ENCODE measurements at places on chromosomes 12 and 14.
A peak's percentile ranks its signal among the peaks of the same experiment; 100 is the strongest.

GRCh38 chr14:95857275-95857674 lies 19.4 kb upstream of the TUNAR start:
- DNase-seq, result no peak

- DNase-seq, result no peak
Measured at GRCh38 chr14:94961386-94962165, 191.7 kb upstream of the GSC start.

GRCh38 chr14:73612339-73613045 lies at the start of gene ACOT6:
Gene ACOT6, plus strand, starts transcription at chr14:73612517. Its CDS starts 55 bp downstream, at chr14:73612572.
- DNase-seq, result peak; percentile 42

DNA sequence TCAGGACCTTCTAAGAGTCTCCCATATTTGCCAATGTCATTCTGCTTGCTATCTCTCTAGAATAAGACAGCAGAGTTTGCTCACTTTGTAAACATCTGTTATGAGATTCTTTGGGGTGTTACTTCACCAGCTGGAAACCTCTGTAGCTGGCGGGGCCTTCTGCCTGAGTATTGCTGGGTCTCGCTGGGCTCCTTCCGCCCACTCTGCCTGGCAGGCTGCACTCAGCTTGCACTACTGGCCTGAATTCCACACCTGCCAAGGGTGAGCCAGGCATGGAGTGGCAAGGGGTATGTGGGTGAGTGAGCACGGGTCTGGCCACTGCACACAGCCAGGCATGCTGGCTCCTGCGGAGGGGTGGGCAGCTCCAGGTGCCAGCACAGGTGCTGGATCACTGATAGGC lies 267.3 kb upstream of the PDE3A start:
- DNase-seq, result no peak

- no peak for DNase-seq
Measured at GRCh38 chr12:88518863-88519403, 61.3 kb downstream of the KITLG start.

DNA sequence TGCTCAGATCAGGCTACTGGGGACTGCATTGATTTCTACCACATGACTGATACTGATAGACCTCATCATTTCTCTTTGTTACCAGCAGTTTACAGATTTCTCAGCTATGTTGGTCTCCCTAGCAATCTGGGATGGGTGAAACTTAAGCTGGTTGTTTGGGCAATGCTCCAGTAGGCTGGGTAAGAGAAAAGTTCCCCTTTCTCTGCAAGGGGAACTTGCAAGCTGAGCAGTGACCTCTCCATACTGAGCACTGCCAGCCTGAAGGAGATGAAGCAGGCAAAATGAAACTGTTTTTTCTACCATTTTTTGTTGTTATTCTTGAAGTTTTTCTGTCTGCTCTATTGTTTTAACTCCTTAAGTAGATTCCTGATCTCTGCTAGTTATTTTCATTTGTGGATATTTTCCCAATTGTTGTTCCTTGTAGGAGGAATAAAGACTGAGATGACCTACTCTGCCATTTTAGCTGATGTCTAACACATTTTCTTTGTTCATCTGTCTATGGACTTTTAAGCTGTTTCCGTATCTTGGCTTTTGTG lies 1.3 kb upstream of the OR4M1 start:
- DNase-seq, result no peak

DNA sequence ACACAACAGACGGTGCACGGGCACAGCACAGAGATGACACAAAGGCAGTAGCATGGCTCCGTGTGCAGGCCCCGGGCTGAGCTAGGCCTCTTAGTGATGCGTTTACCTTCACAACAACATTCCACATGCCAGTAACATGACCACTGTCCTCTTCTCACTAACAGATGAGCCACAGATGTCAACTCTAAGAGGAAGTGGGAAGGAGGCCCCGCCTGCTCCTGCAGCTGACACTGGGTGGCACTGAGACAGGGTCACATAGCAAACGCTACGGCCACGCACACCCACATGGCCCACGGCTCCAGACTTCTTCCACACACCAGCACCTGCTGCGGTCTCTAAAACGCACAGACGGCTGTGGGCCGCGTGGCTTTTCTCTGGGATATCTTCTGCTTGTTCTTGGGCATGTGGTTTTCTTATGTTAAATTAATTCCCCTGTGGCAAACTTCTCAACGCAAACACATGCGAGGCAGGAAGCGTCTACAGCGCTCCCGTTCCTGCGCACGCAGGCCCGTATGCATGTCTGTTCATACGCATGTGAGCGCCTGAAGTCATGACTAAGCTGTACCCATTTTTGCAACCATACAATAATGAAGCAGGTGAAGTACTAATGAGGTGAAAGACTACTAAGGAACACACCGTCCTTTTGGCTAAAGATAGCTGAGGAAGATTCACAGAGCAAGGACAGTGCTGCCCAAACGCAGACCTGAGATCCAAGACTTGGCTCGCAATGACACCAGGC lies 26.8 kb downstream of the AMN start:
- peak; percentile 83 for DNase-seq

DNA sequence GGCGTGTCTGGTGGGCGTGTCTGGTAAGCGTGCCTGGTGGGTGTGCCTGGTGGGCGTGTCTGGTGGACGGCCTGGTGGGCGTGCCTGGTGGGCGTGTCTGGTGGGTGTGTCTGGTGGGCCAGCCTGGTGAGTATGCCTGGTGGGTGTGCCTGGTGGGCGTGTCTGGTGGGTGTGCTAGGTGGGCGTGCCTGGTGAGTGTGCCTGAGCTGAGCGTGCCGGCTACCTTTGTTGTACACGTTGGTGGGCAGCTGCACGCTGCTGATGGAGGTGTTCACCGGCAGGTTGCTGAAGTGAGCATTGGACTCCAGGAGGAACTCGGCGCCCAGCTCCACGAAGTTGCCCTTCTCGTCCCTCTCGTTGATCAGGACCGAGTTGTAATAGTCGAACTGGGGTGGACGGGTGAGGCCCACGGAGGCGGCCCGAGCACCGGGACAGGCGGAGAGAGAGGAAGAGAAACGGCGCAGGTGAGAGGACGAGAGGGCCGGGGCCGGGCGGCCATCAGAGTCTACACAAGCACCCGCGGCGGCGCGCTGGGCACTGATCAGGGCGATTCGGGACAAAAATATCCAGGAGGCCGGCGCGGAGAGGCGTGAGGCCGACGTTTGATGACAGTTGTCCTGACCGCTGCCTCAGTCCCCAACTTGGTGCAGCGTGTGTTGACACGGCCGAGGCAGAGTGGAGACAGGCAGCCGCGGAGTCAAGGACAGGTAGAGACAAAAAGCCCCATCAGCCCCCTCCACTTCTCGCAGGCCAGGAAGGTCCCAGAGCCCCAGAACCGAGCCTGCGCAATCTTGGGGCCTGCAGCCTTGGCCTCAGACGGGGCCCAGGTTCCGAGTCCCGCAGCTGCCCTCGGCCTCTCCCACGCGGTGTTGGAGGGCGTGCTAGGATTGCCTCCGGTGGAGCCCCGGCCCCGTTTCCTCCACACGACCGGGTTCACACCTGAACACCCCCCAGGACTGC lies 10.5 kb downstream of the CACNA2D4 start:
- DNase-seq, result peak; percentile 42

GRCh38 chr14:59919570-59920377 lies at the start of gene LRRC9:
Gene LRRC9, plus strand, starts transcription at chr14:59920144.
- DNase-seq, result peak; percentile 4

DNA sequence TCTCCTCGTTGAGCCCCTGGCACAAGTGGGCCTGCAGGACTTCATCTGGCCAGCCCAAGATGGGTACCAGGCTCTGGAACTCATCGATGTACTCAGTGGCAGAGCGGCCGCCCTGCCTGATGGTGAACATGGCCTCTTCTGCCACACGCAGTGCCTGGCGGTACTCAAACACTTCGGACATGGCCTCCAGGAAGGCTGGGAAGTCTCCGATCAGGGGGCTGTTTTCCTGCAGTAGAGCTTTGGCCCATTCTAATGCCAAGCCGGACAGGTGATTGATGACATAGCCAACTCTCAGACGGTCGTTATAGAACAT lies 19.8 kb downstream of the RTL1 start:
- DNase-seq, result no peak

DNA sequence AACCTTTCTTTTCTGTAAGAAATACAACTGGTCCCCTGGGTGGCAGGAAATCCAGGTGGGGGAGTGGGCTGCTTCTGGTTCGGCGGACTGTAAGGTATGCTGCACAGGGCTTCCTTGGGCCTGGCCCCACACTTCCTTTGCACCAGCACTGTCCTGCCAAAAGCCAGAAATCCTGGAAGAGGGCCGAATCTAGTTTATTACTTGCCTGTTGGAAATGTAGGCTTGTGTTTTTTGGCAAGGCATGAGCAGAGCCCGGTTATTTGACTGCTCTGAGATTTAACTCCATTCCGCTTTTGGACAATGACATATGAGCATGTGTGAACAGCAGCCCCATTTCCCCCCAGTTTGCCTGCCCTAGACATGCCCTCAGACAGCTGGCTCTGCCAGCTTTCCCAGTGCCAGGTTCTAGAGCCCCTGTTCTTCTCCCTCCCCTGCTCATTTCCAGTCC lies 86.6 kb downstream of the BORCS5 start:
- no peak for DNase-seq

DNA sequence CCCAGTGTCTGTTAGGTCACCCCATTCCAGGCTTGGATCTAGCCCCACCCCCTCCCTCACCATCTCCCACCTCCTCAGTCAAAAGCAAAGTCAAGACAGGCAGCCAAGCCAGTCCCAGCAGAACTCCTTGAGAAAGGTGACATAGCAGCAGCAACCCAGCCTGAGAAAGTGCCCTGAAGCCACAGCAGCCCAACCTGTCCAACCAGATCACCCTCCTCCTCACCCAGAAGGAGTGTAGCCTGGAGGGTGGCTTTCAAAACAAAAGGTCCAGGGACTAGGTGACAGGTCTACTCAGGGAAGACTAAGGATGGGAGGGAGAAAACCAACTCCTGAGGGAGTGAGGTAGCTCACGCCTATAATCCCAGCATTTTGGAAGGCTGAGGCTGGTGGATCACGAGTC lies 5.2 kb downstream of the RAB15 start:
- DNase-seq, result no peak

DNA sequence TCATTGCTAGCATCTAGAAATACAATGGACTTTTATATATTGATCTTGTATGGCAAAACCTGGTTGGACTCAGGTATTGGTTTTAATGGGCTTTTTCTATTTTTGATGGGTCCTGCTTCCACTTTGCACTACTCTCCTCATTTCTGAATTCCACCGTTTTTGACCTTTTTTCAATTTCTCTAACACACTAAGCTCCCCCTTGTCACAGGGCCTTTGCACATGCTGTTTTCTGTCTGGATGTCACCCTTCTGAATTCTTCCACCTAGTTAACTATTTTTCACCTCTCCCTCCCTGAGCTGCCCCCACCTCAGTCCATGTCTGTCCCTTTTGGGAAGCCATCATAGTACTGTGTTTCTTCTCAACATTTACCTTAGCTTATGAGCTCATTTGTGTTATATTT lies 112.7 kb upstream of the FRMD6 start:
- DNase-seq, result no peak

- DNase-seq, result no peak
Measured at GRCh38 chr12:126706300-126706699, 1560.7 kb upstream of the TMEM132C start.

DNA sequence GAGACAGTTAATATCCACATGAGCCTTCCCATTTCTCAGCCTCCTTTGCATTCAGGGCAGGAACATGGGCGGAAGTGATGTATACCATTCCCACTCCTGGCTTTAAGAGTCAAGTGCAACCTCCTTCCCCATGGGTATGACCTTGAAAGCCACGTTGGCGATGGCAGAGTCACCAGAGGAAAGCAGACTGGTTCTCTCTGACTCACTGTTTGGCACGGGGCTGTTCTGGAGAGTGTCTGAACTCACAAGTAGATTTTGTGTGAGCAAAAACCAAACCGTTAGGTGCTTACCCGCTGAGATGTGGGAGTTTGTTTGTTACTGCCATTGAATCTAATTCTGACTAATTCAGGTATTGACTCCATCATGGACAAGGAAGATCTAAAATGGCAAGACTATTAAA lies 36.7 kb upstream of the PZP start:
- no peak for DNase-seq

DNA sequence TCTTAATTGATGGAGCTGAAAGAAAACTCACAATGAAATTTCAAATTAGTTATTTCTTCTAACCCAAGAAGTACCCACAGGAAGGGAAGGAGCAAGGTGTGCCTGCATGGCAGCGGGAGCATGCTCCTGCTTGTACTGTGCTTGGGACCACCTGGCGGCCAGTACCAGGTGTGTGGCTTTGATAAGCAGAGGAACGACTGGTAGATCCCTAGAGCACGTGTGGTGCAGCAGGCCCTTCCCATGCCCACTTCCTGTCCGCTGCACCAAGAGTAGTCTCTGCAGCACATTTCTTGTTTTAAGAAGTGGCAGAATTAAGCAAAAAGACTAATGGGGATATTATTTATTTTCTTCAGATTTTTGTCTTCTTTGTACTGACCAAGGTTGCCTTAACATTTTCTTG lies 122.3 kb upstream of the ATF1 start:
- no peak for DNase-seq

DNA sequence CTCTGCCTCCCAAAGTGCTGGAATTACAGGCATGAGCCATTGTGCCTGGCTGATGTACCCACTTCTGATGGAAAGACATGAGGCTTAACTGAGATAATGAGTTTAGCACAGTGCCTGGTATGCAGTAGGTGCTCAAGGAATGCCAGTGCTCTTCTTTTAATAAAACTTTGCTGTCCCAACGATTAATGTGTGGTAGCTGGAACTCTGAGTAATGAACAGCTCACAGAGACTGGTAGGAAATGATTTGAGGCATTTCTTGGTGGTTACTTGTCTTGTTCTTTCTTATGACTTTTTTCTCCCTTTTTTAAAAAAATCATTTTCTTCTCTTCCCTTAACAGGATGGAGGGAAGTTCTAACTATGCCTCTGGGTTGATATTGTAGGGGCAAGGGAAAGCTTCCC lies 235.7 kb upstream of the PWP1 start:
- DNase-seq, result no peak

DNA sequence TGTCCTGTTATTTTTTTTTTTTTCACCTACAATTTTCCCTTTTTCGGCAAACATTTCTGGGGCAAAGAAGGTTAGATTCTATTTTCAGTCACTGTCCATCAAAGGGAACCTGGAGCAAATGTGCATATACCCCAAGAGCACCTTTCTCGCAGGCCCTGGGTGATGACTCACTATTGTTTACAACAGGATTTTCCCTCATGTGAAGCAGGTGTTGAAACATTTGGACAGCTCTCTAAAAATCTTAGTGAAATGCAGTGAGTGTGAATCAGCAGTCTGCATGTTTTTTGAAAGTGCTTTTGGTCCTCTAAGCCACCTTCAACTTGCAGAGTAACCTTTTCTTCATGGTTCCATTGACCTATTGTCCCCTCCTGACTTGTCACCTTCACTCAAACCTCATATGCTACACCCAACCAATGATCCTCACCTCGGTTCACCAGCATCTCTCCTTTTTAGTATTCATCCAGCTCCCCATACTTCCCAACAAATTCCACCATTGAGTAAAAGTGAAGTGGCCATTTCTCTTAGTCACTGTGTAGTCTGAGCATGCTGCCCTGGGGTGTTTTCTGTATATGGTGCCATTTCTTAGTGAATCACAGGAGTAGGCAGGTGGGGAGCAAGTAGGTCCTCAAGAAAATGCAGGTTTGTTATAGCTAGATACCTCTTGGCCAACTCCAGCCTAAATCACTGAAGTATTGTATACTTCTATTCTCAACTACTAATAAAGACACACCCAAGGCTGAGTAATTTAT lies 260.2 kb downstream of the BMP4 start:
- no peak for DNase-seq

GRCh38 chr12:53343969-53344368 lies 7.8 kb upstream of the SP7 start:
- DNase-seq, result no peak
